MG63 (cell line): ENCODE measurements at places on chromosomes 11 and 22.

GRCh38 chr22:46081831-46082210 is 68.5 kb upstream of the PPARA start:
- DNase-seq, result no peak

DNA sequence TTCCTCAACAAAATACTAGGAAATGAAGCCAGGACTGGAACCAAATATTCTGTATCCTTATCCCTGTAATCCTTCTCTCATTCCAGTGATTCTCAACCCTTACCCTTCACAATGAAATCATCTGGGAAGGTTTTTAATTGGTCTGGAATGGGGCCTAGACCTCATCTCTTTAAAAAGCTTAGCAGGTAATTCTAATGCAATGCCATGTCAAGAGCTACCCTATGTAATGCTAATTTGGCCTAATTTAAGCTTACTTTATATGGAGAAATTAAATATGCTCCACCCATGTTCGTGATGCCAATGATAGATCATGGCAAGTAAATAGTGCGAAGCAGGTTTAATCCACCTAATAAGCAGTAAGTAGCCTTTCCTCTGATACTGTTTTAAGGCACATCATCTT is 101.7 kb downstream of the SGSM3 start:
- DNase-seq, result no peak

DNA sequence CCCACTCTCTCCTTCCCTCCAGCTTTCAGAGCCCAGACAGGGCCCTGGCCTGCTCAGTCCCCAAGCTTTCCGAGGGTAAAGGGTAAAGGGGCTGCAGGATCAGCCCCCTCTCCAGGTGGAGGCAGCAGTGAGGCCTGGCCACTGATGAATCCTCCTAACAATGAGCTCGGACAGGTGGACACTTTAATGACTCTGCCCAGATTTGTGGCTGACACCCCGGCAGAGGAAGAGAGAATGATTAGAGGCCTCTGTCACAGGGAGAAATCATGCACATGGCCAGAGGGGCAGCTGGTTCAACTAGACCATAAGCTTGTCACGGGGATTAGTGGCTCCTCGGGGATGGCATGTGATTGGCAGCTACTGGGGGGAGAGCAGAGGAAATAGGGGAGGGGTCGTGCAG is 587.5 kb upstream of the B3GAT1 start:
- DNase-seq, result no peak

DNA sequence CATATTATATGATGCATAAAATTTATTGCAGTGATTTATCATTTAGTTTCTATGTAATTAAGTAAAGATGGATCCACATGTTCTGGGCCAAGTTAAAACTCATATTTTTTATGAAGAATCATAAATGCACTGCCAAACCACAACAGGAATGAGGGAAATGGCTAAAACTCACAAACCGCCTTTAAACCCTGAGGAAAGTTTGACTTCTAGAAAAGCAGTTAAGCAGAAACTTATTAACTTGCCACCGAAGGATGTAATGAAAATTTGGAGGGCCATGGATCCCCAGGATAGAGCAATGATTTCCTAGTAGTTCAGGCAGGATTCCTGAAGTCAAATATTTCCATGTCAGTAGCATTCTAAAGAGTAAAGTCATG is 218.3 kb upstream of the CTSC start:
- DNase-seq, result no peak

DNA sequence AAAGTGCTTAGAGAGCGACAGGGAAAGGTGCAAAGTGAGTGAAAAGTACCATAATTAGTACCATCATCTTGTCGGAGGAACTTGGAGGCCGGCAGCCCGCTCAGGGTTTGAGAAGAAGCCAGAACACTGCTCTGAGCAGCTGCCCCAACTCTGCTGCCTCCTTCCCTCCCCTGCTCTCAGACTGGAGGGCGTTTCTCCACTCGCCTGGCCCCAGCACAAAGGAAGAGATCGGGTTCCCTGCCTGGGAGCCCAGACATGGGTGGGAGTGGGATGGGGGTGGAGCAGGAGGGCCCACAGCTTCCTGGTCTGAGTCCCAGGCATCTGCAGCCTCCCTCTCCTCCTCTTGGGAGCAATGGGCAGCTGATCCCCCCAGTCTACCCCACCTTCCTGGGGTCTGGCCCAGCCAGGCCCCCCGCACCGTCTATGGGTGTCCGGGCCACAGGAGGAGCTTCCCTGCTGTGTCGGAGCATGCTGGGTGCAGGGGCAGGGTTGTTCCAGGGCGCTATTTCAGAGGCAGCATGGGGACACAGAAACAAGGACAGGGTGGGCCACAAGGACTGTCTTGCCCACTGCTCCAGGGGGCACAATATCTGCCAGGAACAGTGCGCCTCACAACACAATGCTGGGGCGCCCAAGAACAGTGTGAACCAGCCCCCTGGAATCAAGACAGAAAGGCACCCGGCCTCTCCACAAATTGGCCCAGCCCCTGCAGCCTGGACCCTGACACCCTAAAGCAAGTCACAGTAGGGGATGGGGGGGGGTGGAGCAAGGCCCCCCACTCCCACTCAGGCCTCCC is 4.8 kb downstream of the LIF start:
- DNase-seq, result no peak

DNA sequence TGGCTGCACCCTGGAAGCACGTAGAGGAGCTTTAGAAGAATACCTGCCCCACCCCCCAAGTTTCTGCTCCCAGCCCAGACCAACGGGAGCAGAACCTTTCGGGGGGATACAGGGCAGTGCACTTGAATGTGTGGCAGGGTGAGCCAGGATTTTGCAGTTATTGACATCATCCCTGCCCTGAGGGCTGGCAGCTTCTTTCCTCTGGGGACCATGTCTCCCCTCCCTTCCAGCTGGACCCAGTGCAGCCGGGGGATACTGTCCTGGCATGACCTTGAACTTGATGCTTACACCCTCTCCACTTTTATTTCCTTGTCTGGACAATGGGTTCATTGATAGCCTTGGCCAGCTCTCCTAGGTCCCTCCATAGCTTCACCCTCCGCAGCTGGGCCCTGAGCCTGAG is 4.1 kb upstream of the CABP7 start:
- DNase-seq, result no peak
